Activated naive CD4-positive, alpha-beta T cell (primary cell): ENCODE measurements at places on chromosomes 11 and 22.
A peak's percentile ranks its signal among the peaks of the same experiment; 100 is the strongest.

- DNase-seq = no peak
These were observed 93.2 kb downstream of the LDLRAD3 start for GRCh38 chr11:36037031-36037430.

- no peak for DNase-seq
These were observed 16.9 kb upstream of the CCDC188 start for GRCh38 chr22:20167643-20168322.

DNA sequence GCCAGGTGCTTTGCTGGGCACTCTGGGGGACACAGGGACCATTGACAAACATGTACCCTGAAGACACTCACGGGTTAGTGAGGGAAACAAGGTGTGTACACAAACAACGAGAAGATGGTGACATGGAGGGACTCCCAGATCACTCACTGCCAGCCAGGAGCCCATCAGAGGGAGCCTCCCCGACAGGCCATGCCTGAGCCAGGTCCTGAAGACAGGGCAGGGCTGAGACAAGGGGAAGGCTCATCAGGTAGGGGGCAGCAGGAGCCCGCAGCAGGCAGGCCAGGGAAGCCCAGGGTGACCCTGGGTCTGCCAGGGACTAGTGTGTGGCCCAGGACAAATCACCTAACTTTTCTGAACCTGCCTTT lies 127.9 kb downstream of the BUD13 start:
- DNase-seq = no peak

DNA sequence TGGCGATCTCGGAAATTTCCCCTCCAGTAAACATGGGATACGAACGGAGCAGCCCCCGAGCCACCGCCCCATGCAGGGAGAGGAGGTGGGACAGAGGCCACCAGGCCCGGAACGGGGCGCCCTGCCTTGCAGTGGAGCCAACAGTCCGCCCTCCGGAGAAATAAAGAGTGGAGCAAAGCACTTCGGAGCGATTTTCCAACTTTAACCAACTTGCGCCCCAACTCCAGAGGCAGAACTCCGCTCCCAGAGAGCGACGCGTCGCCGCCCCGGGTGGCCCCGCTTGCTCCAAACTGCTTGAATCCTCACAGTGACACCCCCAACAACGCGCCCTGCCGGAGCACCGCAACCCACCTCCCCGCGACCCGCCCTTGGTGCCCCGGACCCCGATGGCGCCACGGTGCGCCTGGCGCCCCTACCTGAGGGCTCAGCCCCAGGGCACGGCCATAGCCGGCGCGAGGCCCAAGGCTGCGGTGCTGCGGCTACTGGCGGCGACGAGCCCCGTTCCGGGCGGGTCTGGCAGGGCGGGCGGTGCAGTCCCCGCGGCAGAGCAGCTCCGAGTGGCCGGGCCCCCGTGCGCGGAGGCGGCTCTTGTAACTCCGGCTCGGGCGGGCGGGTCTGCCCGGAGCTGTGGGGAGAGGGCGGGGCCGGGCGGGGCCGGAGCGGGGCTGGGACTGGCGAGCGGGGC lies at the start of gene AHNAK:
AHNAK (minus strand) TSS at position 563 of the 685 bp plus-strand sequence. CDS start 10,708 bp downstream, outside the sequence.
- peak; percentile 51 for DNase-seq

DNA sequence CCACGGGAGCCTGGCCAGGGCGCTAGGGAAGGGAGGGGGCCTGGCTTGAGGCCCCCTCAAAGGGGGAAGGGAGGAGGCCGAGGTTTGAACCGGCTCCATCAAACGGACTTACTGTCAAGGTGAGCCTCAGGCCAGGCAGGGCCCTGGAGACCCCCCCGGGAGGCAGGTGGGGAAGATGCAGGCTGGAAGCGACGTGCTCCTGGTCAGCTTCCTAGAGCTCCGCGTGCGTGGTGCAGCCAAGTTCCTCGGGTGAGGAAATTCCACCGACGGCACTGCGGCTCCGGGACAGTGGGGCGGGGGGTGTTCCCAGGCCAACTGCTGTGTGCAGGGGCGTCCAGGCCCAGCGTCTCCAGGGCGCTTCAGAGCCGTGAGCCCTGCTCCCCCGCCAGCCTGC lies 7.2 kb upstream of the TRABD start:
- DNase-seq = no peak

- no peak for DNase-seq
These were observed 113.9 kb downstream of the CCDC81 start for GRCh38 chr11:86488553-86488952.

DNA sequence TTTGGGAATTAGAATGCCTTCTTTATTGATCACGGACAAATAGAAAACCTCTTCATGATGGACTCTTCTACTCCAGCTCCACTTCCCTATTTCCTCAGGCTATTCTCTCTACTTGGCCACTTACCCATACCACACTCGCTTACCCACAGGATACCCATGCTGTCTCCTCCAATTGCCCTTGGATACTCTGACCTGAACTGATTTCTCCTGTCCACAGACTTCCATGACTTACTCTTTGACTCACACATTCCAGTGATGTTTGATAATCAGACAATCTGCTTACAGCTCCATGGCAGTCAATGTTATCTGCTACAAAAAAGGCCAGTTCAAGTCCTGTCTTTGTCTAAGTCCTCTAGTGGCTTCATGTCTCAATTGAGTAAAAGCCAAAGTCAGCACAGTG lies 292.0 kb upstream of the CTSC start:
- no peak for DNase-seq

DNA sequence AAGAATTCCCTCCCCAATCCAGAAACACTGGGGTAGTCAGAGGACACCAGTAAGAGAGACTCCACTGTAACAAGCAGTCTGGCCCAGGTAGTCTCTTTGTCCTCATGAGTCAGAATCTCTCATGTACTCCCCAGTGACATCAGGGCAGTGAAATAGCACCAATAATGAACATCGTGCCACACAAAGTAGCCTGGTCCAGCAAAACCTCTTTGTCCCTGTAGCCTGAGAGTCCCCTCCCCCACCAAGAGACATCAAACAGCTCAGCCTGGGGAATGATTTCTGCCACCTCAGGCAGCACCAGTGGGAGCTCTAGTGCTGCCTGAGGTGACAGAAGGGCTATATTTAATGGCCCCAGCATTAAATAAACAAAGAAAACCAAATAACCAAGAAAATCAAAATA lies 88.1 kb downstream of the SBF2 start:
- DNase-seq = no peak

DNA sequence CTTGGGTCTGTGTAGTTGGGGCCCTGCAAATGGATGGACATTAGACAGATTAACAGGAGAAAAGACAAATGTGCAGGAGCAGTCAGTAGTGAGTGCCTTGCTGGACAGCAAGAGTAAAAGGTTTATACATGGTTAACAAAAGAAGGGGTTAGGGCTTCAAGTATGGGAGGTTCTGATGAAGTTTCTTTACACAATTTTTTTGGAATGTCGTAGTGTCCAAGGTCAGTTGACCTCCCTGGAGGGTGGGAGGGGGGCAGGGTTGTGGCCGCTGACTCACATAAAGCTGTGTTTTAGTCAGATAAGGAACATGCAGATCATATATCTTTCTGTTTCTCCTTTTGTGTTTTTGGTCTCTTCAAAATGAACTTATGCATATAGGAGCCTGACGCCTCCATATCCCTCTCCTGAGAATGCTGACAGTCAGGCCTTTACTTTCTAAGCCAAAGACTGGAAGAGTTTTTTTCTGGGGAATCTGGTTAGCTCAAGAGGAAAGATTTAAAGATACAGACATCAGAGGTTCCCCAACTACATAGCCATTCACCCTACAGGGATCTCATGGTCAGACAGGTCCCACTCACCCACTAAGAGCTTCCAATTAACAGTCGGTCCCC lies 134.3 kb downstream of the NECTIN1 start:
- no peak for DNase-seq

DNA sequence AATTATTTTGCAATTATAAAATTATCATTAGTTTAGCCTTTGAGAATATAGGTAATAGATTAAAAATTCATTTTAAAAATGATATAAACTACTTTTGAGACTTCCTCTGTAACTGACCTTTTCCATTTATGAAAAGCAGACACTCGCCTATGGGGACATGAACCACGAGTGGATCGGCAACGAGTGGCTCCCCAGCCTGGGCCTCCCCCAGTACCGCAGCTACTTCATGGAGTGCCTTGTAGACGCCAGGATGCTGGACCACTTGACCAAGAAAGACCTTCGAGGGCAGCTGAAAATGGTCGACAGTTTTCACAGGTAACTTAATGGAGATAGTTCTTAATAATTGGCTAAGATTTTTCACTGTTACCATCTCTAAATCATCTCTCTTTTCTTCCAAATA lies 26.3 kb upstream of the CTTN start:
- no peak for DNase-seq

GRCh38 chr11:92198268-92198667 lies 26.4 kb upstream of the FAT3 start:
- no peak for DNase-seq

- no peak for DNase-seq
These were observed 61.7 kb downstream of the DGCR2 start for GRCh38 chr22:19060356-19061009.

DNA sequence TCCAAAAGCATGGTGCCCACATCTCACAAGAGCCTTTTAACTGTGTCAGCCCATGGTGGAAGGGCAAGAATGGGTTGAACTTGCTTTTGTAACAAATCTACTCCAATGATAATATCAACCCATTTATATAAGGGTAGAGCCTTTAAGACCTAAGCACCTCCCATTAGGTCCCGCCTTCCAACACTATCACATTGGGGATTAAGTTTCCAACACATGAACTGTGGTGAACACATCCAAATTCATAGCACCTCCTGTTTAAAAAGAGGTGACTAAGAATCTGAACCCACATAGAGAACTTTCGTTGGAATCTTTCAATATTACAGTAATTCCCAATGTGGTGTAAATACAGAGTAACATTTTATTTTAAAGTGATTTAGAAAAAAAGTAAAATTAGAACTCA lies 9.2 kb upstream of the CNTF start:
- DNase-seq = no peak

DNA sequence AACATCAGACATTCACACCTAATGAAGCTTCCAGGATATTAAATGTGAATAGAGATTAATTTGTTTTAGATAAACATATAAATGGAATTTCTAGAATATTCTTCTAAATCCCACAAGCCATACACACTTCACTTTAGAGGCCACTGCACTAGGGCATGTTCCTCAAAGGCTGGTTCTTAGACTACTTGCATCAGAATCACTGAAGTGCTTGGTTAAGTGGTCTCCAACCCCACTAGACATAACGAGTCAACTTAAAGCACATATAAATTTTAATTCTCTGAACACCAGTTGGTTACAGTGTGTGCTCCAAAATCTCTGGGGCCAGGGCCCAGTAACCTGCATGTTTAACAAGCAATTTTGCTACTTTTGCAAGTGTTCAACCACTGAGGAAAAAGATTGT lies 7.9 kb upstream of the ALKBH8 start:
- DNase-seq = no peak

DNA sequence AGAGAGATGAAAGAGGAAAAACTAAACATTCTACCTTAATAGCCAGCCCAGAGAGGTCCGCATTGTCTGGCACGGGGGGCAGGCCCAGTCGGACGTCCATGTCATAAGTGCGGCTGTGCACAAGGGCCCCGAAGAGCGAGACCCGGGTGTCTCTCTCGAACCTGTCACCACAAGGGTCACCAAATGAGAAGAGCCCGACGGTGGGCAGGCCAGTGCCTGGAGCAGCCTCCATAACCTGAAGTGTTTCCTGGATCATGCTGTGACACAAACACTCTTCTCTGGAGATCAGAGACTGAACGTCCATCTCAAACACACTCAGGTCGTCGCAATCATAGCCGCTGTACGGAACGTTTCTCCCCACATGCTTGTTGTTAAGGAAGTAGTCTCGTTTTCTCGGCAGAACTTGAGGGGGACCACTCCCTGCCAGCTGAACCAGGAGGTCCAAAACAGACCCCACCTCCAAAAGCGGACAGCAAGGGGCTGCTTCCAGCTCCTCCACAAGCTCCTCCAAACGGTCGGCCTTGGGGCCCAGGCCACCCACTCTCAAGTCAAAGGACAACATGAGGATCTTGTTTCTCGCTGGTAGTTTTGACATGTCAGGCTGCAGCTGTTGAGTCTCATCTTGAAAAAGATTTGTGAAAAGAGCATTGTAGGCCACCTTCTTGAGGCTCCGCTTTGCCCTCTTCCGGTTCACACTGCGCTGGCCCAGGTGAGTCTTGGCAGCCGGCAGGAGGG lies 971 bp downstream of the TUBGCP6 start:
- DNase-seq = no peak

DNA sequence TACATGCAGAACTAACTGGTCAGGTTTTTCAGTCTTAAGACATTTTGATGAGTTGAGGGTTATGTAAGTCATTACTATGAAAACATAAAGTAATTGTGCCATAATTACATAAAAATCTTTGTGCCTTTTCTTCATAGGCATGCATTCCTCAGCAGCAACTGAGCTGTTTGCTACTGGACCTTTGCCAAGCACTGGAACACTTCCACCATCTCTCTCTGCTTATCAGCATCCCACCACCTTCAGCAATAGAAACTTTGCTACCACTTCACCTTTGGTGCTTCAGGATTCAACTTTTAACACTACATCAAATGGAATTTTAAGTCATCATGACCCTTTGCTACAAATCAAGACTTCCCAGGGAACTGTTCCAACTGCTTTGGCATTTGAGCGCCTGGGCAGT lies 39.0 kb downstream of the QSER1 start:
- no peak for DNase-seq

- DNase-seq = no peak
These were observed 16.9 kb upstream of the TMPRSS6 start for GRCh38 chr22:37126383-37126782.

DNA sequence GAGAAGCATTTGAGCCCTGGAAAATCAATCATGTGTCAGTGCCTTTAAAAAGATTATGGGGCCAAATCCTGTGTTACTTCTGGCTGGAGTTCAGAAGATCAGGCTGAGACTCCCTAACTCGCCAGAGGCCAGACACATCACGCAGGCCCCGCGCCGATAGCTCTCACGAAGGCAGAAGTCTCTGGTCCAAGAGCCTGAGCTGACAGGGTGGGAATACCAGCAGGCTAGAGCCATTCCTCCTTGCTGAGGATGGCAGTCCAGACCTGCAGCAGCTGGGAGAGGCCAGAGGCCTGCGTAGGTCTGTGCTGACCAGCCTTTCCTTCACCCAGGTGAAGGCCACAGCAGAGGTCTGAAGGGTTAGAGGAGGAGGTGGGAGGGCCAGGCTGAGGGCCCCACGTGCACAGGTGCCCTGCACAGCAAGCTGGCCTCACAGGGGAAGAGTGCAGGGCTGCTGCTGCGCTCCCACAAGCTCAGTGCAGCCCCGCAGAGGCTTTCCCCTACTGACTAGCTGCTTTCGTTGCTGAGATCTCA lies 52.9 kb downstream of the ST14 start:
- no peak for DNase-seq

- DNase-seq = no peak
These were observed 100.5 kb downstream of the WT1 start for GRCh38 chr11:32334822-32335221.

GRCh38 chr22:21659864-21660525 lies 5.8 kb upstream of the PPIL2 start:
- DNase-seq = no peak

DNA sequence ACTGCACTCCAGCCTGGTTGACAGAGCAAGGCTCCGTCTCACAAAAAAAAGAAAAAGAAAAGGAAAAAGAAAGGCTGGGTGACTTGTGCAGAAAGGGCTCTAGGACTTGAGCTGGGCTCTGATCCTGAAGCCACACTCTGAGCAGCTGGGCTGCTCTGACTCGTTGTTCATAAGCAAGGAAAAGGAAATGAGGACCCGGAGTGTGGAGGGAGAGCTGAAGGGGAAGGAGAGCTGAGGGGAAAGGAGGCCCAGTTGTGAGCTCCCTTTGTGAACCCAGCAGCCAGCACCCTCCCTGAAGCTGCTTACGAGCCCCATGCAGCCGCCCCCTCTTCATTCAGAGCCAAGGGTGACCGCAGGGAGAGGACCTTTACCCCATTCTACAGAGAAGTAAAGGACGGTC lies 12.3 kb upstream of the SH3BP1 start:
- no peak for DNase-seq
